ENCODE measurements at places on chromosomes 13 and 19. TPM values are rescaled to one million over a fixed set of nuclear protein-coding genes. Genes with fewer than 3 reads are reported as not detected.

The DOHH gene
- 12.2 TPM for total RNA-seq

The APOE gene
- 122 TPM for total RNA-seq

The CATSPERD gene
- not detected for total RNA-seq

The TSHZ3 gene
- total RNA-seq: 8.4 TPM

The HNRNPM gene
- 164 TPM for total RNA-seq

The CXCL17 gene
- not detected for total RNA-seq

The STK11 gene
- total RNA-seq: 57.7 TPM

The CACNG7 gene
- not detected for total RNA-seq

GRCh38 chr19:58382997-58383603 is 2.3 kb upstream of the ZNF837 start:
- no peaks in the 10 kb centered on the region for H3K27me3 ChIP-seq
- DNase-seq: no peak
- H3K4me3 ChIP-seq: no peak overlapping the region

DNA sequence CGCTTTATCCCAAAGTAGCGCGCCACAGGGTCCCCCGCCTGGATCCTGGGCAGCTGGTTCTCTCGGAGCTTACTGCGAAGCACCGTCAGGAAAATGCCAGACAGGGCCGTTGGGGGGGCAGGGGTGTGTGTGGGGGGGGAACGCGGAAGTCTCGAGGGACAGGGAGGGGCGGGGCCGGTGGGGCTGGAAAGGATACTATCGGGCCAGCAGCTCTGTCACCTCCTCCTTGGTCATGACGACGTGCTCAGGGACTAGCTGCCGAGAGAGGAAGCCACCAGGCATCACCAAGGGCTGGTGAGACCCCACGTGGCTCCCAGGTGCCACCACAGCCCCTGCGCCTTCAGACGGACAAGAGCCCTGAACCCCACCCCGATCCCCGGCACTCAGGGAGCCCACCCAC is 5.3 kb downstream of the POLR2E start:
- no peak overlapping the region for H3K4me3 ChIP-seq
- H3K27ac ChIP-seq: no peak overlapping the region
- peaks cover 4% of the 10 kb centered on the region for H3K36me3 ChIP-seq
- DNase-seq: no peak
- peaks cover 9% of the 10 kb centered on the region for H3K4me1 ChIP-seq
- no peaks in the 10 kb centered on the region for H3K27me3 ChIP-seq

DNA sequence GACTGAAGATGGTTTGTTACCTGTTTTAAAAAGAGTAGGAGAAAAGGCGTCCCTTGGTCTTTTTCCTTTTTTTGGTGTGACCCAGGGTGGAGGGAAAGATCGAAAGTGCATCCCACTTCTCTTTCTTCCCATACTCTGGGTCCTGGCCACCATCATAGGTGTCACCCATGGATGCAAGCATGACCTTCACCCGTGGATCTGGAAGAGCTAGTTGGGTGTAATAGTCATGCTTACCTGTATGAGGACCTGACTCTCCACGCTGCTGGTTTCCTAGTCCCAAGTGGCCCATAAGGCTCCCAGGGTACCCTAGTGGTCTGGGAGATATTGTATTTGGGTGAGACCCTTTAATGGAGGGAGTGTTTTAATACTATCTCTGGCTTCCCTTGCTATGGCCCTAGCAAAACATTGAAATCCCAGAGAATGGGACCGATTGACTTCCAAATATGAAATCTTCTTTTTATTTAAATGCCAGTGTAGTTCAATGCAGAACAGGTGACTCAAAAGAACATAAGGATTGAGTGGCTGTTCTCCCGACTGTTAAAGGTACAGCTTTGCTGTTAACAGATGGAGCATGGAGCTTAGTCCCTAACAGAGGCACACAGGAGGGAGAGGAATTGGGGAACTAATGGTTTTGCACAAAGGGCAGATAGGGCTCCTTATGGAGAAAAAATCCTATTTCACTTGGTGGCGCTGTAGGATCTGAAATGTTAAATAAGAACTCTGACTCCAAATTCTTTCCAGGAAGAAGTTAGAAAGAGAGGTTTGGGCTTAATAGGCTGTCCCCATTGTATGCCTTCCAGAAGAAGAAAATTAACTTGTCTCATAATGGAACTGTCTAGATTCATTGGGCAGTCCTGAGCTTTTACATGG is 7.0 kb upstream of the ZNF550 start:
- DNase-seq: no peak
- no peaks in the 10 kb centered on the region for H3K4me1 ChIP-seq
- H3K27ac ChIP-seq: no peak overlapping the region
- no peaks in the 10 kb centered on the region for H3K27me3 ChIP-seq
- H3K36me3 ChIP-seq: peaks cover under 1% of the 10 kb centered on the region

DNA sequence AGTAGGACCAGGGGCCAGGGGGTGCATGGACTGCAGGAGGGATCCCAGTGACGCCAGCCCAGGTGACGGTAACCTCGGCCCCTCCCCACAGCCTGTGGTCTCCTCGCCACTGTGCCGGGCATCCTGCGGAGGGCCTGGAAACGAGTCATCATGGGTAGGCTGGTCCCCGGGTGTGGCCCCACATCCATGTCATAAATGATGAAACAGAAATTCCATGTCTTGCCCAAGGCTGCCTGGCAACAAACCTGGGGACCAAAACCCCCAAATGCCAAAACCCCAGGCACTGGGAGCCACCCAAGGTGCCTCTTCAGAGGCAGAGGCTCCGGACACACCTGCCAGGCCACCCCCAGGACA is 20.9 kb downstream of the MAP2K2 start:
- no peak for DNase-seq
- H3K4me1 ChIP-seq: no peaks in the 10 kb centered on the region
- no peak overlapping the region for H3K4me3 ChIP-seq
- no peak overlapping the region for H3K27ac ChIP-seq
- no peaks in the 10 kb centered on the region for H3K36me3 ChIP-seq
- H3K27me3 ChIP-seq: no peaks in the 10 kb centered on the region

DNA sequence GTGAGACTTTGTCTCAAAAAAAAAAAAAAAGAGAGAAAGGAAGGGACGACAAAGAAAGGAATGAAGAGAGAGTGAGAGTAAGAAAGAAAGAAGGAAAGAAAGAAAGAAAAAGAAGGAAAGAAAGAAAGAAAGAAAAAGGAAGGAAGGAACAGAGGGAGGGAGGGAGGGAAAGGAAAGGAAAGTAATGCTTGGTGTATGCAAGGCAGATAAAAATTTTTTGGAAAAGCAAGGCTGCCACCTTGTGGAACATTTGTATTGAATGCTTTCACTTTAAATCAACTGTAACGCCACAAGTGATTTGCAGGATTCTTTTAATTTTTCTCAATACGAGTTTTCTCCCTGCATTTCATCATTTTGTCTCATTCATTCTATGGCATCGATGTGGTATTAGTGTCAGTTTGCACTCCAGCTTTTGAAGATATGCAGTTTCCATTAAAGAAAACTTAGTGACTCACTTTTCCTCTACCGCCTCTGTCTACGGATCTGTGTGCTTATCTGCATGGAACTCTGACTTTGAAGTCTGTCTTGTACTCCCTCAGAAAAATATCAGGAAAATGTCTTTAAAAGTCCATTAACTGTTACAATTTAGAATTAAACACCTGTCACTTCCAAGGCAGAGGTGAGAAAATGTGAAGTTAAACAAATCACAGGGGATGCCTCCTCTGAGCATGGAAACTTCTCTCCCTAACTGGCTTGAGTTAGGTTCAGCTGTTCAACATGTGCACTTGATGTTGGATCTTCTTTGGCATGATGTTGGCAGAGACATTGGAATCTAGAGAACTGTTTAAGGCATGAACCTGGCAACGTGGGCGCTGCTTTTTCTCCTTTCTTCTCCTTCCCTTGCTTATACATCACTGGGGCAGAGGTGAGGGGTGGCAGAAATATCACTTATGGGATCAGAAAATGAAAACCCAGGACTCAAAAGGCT is 20.0 kb upstream of the ZDHHC20 start:
- H3K36me3 ChIP-seq: no peaks in the 10 kb centered on the region
- H3K4me1 ChIP-seq: no peaks in the 10 kb centered on the region
- H3K27ac ChIP-seq: no peak overlapping the region

DNA sequence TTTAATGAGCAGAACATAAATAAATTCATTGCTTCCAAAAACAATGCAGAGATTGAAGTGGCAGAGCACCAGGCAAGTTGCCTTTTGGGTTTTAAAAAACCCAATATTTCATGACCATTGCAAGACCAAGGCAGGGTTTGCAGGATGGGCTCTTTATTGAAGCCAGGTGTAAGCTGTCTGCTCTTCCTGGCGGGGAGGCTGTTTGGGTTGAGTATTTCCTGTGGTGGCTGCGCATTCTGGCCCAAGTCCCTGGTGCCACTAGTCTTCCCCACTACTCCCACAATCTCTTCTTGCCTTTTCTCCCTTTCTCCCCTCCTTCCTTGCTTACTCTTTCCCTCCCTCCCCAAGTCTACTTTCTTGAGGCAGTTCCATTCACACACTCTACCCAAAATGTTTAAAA is 116.4 kb downstream of the AKAP11 start:
- no peaks in the 10 kb centered on the region for H3K27me3 ChIP-seq
- no peaks in the 10 kb centered on the region for H3K36me3 ChIP-seq
- no peak for DNase-seq
- no peak overlapping the region for H3K27ac ChIP-seq

DNA sequence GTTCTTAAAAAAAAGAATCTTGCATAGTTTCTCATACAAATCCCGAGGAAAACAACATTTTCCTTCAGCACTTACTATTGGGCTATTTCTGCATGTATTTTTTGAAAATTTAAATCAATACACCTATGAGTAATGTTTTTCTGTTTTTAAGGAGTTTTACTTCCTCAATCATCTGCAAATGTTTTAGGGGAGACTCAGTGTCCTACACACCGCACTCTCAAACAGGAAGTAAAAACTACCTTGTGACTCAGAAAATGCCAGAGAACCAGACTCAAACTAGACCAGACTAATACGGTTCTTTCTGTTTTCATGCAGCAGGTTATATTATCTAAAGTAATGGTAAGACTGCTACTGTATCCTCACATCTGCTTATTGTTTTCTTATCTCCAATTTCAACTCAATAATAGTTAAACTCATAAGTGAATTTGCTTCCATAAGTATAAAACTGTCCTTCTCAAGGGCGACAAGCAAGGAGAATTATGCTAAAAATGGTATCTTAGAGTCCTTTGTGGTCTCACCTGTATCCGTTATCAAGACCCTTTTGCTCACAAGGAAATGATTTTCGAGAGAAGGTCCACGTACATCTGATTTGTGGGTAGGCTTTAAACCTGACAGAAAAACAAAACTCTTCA is 52.5 kb downstream of the FLT3 start:
- H3K4me3 ChIP-seq: no peak overlapping the region
- no peak for DNase-seq
- no peaks in the 10 kb centered on the region for H3K36me3 ChIP-seq

GRCh38 chr13:95355494-95355893 is 54.2 kb upstream of the ABCC4 start:
- no peaks in the 10 kb centered on the region for H3K4me1 ChIP-seq
- DNase-seq: peak; percentile 15
- H3K36me3 ChIP-seq: no peaks in the 10 kb centered on the region
- no peak overlapping the region for H3K4me3 ChIP-seq
- no peaks in the 10 kb centered on the region for H3K27me3 ChIP-seq
- H3K27ac ChIP-seq: no peak overlapping the region

- no peaks in the 10 kb centered on the region for H3K4me1 ChIP-seq
- no peaks in the 10 kb centered on the region for H3K27me3 ChIP-seq
- no peak overlapping the region for H3K4me3 ChIP-seq
- no peaks in the 10 kb centered on the region for H3K36me3 ChIP-seq
- no peak overlapping the region for H3K27ac ChIP-seq
These were observed 14.2 kb downstream of the KCTD15 start for GRCh38 chr19:33810821-33811220.

DNA sequence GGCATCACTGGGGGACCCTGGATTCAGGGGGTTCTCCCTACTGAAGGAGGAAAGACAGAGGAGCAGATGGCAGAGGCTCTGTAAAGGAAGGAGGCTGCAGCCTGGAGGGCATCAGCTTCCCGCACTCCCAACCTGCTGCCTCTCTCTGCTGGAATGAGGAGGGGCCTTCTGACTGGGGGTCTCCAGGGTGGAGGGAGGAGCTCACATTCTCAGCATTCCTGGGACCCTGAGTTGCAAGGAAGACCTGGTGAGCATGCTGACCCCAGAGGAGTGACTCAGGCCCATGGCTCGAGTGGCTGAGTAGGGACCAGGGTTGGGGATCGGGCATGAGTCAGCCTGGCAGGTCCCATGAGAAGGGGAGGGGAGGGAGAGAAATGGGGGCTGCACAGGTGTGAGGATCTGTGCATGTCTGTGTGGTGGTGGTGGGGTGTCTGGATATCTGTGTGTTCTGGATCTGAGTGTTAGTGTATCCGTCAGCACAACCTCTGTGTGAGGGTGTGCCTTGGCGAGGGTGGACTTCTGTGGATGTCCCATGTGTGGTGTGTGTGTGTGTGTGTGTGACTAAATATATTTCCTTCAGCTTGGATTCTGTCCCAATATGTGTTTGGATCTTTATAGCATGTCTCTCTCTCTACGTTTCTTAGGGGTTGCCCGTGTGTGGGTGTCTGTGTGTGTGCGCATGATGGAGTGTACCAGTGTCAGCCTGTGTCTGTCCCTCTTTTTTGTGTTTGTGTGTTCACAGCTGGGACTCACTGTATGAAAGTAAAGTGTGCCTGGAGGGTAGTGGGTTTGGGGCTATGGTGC is 4.6 kb downstream of the AXL start:
- peak; percentile 50 for DNase-seq
- H3K4me3 ChIP-seq: no peak overlapping the region
- no peaks in the 10 kb centered on the region for H3K36me3 ChIP-seq
- no peak overlapping the region for H3K27ac ChIP-seq

DNA sequence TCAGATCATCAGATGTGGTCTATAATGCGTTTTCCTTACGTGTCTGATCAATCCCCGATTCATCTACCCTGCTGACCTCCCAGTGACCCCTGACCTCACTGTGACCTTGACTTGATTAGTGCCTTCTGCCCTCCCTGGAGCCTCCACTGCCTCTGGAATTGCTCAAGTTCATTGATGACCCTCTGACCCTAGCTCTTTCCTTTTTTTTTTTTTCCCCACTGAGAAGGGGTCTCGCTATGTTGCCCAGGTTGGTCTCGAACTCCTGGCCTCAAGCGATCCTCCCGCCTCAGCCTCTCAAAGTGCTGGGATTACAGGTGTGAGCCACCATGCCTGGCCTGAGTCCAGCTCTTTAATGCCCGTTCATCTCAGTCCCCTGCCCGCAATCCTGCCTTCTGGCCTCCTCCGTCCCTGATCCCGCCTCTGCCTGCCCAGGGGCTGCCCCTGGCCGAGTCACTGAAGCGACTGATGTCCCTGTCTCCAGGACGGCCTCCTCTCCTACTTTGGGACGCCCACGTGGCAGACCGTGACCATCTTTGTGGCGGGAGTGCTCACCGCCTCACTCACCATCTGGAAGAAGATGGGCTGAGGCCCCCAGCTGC is 4.0 kb upstream of the FTL start:
- no peak for DNase-seq
- H3K27me3 ChIP-seq: no peaks in the 10 kb centered on the region
- H3K27ac ChIP-seq: peak overlapping the region; percentile 47
- H3K4me1 ChIP-seq: no peaks in the 10 kb centered on the region

DNA sequence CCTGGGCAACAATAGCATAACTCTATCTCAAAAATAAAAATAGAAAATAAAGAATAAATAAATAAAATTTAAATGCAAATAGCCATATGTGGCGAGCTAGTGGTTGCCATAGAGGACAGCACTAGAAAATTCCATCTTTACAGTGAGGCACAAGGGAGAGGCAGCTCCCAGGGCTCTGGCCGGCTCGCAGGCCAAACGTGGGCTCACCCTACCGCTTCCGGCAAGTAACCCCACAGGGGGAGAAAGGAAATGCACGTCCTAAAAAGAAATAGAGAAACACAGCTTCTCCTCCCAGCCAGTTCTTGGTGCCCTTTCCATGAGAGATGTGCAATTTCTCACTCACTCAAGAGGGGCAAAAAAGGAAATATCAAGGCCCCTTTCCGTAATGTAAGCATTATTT is 12.4 kb upstream of the GRWD1 start:
- no peak overlapping the region for H3K4me3 ChIP-seq
- H3K36me3 ChIP-seq: no peaks in the 10 kb centered on the region
- no peak overlapping the region for H3K27ac ChIP-seq
- DNase-seq: no peak
- H3K4me1 ChIP-seq: no peaks in the 10 kb centered on the region
